Activated CD8-positive, alpha-beta memory T cell treated with anti-CD3 and anti-CD28 coated beads for 48 hours (primary cell): ENCODE measurements at places on chromosomes 16 and 17.

DNA sequence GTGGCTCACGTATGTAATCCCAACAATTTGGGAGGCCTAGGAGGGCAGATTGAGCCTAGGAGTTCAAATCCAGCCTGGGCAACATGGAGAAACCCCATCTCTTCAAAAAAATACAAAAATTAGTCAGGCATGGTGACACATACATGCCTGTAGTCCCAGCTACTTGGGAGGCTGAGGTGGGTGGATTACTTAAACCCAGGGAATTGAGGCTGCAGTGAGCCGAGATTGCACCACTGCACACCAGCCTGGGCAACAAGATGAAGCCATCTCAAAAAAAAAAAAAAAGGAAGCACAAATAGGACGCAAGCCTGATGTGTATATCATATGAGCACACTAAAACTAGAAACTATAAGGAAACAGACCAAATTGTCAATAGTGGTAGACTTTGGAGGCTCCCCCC is 17.1 kb upstream of the FLCN start:
- DNase-seq, result no peak

- no peak for DNase-seq
Observed at GRCh38 chr17:65017207-65017774, 39.2 kb downstream of the GNA13 start.

DNA sequence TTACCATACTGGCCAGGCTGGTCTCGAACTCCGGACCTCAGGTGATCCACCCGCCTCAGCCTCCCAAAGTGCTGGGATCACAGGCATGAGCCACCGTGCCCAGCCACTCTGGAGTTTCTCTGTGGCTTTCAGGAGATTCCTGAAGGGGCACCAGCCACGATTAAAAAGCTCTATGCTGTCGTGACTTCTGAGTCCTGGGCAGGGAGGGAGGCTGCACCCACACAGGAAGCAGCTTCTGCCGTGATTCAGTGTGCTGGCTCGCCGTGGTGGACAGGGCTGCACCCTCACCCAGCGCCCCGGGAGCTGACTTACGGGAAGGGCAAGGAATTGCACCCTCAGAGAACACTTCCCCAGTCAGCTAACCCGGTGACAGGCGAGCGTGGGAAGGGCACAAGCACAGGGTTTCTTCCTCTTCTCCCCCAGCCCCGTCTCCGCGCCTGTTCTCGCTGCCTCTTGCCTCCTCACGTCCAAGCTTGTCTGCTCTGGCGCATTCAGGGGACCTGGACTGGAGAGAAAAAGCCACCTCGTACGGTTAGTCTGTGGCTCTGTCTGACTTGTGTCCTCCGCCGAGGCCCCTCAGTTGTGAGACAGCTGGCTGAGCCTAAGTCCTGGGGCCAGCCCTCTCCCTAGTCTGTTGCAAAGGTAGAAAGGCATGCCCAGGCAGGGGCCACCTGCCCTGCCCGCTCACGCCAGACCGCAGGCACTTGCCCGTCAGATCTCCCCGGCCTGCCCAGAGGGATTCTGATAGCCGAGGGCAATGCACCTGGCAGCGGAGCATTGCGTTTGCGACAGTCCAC is 145.0 kb downstream of the SEC14L1 start:
- DNase-seq, result no peak

GRCh38 chr17:64002658-64003525 is 4.7 kb downstream of the PRR29 start:
- DNase-seq, result no peak

DNA sequence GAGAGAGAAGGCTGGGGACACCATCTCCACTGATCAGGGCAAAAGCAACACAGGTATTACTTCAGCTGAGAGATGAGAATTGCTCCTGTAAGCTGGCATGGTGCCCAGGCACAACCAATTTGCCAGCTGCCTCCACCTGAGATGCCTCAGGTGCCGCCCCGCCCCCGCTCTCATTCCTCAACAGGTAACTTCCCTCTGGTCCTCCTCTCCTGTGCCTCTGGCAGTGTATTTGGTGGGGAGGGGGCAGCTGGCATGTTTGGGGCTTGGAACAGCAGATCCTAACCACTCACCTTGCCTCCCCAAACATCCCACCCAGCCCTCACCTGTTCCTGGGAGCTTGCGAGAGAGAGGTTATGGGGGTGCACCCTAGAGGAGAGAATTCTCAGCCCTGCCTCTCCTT is 2.9 kb upstream of the SRCIN1 start:
- DNase-seq, result no peak
